ENCODE measurements at places on chromosomes 7 and 10. TPM values are rescaled to one million over a fixed set of nuclear protein-coding genes. Genes with fewer than 3 reads are reported as not detected.

DNA sequence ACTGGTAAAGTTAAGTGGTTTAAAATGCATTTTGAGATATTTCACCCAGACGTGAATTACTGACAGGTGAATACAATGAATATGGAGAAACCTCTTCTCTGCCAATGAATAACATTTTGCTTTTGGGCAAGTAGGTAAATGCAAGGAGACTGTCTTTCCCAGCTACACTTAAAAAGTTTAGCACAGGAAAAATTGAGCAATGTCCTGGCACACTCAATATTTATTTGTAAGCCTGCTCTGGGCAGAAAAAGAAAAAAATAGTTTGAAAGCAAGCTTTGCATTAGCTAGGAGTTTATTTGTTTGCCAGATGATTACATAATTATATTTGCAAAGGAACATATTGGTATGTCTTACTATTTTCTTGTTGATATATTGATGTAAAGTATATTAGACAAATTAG, 624.2 kb downstream of the ACTR3B start:
- H3K27ac ChIP-seq = no peak overlapping the region
- H3K4me3 ChIP-seq = no peak overlapping the region
- H3K4me1 ChIP-seq = no peaks in the 10 kb centered on the region
- no peaks in the 10 kb centered on the region for H3K36me3 ChIP-seq
- no peaks in the 10 kb centered on the region for H3K27me3 ChIP-seq

GRCh38 chr10:90437452-90437851, 420.4 kb downstream of the HTR7 start:
- no peaks in the 10 kb centered on the region for H3K36me3 ChIP-seq
- H3K27ac ChIP-seq = no peak overlapping the region
- H3K4me3 ChIP-seq = no peak overlapping the region
- DNase-seq = no peak

- H3K27ac ChIP-seq = peak overlapping the region; percentile 21
- H3K4me3 ChIP-seq = no peak overlapping the region
- H3K36me3 ChIP-seq = peaks cover 14% of the 10 kb centered on the region
These were observed 40.5 kb downstream of the NRBF2 start for GRCh38 chr10:63173468-63174232.

- no peak overlapping the region for H3K4me3 ChIP-seq
- DNase-seq = no peak
- H3K36me3 ChIP-seq = no peaks in the 10 kb centered on the region
These were observed 132.0 kb upstream of the AKR1E2 start for GRCh38 chr10:4693967-4694366.

- no peaks in the 10 kb centered on the region for H3K36me3 ChIP-seq
- H3K4me1 ChIP-seq = no peaks in the 10 kb centered on the region
- H3K27ac ChIP-seq = no peak overlapping the region
- H3K27me3 ChIP-seq = no peaks in the 10 kb centered on the region
- peak; percentile 70 for DNase-seq
These were observed 45.6 kb upstream of the SUN1 start for GRCh38 chr7:786472-787255.

The HPS6 gene
- 28.6 TPM for total RNA-seq

DNA sequence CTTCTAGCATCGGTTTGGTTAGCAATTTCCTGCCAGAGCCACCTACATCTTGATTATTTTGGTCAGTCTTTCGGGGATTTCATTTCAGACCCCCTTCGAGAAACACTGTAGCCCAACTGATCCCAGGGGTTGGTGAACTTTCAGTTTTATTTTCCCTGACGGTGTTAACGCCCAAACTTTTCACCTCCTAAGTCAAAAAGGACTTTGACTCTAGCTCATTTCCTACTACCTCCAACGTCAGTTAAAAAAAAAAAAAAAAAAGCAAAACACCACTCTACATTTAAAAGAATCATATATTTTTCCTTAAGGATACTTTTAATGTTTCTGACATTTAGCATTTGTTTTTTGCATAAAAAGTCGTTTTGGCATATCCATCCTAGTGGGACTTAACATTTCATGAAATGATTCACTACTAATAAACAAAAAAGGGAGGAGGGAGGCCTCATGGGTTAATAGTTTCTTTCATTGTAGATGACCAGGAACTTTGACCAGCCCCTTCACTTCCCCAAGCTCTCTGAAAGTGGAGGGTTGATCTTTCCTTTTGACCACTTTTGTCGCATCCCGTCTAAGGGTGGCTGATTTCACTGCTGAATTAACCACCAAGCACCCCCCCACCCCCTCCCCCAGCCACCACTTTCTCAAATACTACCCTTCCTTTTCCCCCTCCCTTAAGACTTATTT, 764 bp upstream of the TCF7L2 start:
- peaks cover 18% of the 10 kb centered on the region for H3K27me3 ChIP-seq
- H3K27ac ChIP-seq = no peak overlapping the region
- H3K36me3 ChIP-seq = no peaks in the 10 kb centered on the region
- H3K4me3 ChIP-seq = peak overlapping the region; percentile 58
- peak; percentile 13 for DNase-seq

DNA sequence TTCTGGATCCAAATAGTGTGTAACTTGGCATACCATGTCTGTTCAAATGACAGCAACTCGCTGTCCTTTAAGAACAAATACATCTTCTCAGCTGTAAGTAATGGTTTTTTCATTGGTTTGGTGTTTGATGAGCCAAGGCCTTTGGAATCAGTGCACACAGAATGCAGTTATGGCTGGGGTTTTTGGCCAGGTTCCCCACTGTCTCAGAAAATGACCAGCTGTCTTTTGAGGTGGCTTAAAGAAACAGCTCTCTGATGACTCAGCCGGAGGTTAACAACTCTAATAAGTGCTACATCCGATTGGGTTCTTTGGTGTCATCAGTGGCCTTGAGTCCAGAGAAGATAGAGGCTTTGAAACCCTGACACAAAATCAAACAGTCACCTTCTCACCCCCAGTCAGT, 688.4 kb downstream of the REEP3 start:
- DNase-seq = no peak
- H3K4me1 ChIP-seq = no peaks in the 10 kb centered on the region
- H3K36me3 ChIP-seq = no peaks in the 10 kb centered on the region
- no peak overlapping the region for H3K27ac ChIP-seq

DNA sequence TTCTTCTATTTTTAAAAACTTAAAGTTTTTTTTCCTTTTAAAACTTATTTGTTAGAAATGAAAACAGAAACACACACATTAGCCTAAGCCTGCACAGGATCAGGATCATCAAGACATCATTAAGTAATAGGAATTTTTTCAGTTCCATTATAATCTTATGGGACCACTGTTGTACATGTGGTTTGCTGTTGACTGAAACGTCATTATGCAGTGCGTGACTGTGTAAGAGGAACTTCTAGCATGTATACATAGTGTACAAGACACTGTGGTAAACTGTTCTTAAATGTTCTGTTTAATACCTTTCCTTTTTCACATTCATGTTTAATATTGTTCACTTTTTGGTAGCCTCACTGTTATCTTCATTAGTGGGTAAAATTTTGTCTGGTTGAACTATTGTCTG, 12.1 kb downstream of the ENTPD7 start:
- H3K36me3 ChIP-seq = no peaks in the 10 kb centered on the region
- no peak for DNase-seq
- no peaks in the 10 kb centered on the region for H3K27me3 ChIP-seq
- no peak overlapping the region for H3K4me3 ChIP-seq
- H3K4me1 ChIP-seq = peaks cover 4% of the 10 kb centered on the region

DNA sequence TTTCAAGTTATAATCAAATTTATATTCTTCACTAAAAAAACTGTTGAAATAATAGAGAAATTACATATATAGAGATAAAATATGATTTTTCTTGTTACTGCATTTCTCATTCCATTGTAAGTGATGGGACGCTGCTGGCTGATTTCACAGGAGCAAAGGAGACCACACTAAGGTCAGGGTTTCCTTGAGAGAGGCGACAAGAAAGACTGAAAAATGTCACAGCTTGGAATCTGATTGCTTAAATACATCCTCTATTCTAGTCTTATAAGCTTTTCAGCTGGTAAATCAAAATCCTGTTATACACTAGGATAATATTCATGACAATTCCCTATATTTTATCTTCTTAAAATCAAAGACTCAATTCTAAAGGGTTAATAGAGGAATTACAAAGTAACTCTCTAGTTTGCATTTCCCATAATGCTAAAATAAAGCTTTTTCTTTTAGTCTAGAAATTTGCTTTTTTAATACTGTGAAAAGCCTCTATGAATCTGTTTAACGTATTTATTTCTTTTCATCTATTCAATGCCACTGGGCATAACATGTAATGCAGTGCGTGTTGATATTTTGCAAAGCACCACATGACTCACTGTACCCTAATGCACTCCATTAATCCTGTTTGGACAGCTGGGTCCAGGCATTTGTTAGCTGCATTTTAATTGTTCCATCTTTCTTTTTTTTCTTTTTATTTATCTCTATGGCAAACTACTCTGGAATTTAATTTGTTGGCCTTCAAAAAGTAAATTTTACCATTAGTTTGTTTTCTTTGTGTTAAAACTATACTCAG, 81.7 kb downstream of the RNF32 start:
- DNase-seq = no peak
- peaks cover 14% of the 10 kb centered on the region for H3K36me3 ChIP-seq
- H3K4me1 ChIP-seq = no peaks in the 10 kb centered on the region
- H3K27me3 ChIP-seq = no peaks in the 10 kb centered on the region
- H3K4me3 ChIP-seq = no peak overlapping the region
- no peak overlapping the region for H3K27ac ChIP-seq

The DGKB gene
- total RNA-seq = not detected

DNA sequence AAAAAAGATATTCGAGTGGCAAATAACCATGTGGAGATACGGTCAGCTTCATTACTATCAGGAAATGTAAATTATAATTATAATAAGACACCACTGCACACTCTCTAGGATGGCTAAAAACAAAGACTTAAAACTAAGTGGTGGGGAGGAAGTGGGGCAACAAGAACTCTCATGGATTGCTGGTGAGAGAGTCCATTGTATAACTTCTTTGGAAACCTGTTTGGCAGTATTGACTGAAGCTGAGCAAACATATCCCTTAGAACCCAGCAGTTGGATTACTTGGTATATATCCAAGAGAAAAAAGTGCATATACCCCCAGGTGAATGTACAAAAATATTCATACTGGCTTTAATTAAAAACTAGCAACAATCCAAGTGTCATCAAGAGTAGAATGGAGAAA, 133.7 kb upstream of the CTBP2 start:
- no peak overlapping the region for H3K27ac ChIP-seq
- DNase-seq = no peak
- H3K4me3 ChIP-seq = no peak overlapping the region
- H3K27me3 ChIP-seq = peaks cover 5% of the 10 kb centered on the region
- no peaks in the 10 kb centered on the region for H3K4me1 ChIP-seq

DNA sequence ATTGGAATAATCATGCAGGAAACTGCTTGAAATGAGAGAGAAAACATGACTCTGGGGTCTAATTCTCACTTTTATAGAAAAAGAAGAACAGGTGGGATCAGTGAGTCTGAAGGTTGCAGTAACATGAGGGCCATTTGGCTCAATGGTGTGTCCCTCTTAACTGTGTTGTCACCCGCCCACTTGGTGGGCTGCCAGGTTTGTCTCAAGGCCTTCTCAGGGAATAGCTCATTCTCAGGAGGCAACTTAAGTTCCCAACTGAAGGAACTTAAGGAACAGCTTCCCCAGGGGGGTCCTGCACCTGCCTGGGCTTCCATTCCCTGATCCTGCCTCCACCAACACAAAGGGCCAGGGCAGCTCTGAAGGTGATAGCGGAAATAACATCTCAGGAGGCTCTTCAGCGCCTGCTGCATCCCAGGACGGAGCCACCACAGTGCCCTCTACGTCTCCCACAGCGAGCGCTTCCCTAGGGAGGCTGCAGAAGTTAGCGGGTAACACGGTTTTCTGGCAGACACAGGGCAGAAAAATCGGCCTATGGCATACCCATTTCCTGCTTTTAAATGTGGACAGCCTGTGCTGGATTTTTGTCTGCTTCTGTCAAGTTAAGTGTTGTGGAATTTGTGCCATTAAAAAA, 88.8 kb downstream of the ZRANB1 start:
- DNase-seq = no peak
- no peaks in the 10 kb centered on the region for H3K36me3 ChIP-seq
- H3K27ac ChIP-seq = no peak overlapping the region
- H3K4me1 ChIP-seq = no peaks in the 10 kb centered on the region
- H3K4me3 ChIP-seq = no peak overlapping the region
